Liver (tissue), 10 donors: ENCODE measurements at places on chromosomes 7 and 10.

- no peak for DNase-seq
These were observed 10.2 kb downstream of the ZDHHC16 start for GRCh38 chr10:97456034-97456685.

GRCh38 chr7:80154656-80155333 lies 20.2 kb downstream of the GNAI1 start:
- DNase-seq = no peak

DNA sequence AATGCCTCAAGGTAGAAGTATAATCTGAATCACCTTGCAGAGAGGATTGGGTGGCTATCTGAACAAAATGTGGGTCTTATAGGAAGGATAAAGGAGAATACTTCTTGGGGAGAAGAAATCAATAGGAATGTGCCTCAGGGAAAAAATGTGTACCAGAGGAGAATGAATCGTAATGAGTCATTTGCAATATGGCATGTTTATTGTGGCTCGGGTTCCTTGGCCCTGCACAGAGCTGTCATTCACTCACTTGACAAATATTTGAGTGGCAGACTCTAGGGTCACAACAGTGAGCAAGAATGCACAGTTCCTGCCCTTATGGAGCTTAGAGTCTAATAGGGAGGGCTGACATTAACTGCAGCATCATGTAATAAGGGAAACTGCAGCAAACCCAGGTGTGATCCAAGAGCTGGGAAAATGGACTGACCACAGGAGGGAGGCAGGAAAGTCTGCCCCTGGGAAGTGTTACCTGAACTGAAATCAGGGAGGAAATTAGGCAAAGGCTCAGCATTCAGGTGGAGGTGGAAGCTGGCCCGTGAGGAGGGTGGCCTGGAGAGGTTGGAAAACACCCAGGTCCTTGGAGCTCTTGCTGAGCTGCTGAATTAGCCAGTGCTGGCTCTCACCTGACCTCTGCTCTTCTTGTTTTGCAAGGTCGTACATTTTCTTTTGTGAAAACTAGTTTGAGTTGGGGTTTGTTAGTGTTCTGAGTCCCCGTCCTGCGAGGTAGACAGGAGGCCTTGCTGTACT lies 203.9 kb downstream of the FRMD4A start:
- no peak for DNase-seq

DNA sequence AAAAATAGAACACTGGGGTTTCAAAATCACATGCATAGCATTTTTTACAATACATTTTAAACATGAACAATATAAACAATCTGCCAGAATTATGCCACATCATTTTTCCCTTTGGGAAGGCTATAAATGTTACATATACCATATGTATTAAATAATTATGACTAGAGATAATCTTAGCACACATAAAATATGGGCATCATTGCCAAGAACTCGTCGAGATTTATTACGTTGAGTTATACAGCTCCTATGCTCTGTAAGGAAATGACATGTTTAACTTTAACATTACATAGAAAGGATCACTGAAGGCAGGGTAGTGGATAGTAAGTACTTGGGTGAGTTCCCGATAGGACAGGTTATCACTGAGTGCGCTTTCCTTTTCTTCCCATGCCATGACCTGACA lies 267.8 kb downstream of the PARD3 start:
- no peak for DNase-seq

DNA sequence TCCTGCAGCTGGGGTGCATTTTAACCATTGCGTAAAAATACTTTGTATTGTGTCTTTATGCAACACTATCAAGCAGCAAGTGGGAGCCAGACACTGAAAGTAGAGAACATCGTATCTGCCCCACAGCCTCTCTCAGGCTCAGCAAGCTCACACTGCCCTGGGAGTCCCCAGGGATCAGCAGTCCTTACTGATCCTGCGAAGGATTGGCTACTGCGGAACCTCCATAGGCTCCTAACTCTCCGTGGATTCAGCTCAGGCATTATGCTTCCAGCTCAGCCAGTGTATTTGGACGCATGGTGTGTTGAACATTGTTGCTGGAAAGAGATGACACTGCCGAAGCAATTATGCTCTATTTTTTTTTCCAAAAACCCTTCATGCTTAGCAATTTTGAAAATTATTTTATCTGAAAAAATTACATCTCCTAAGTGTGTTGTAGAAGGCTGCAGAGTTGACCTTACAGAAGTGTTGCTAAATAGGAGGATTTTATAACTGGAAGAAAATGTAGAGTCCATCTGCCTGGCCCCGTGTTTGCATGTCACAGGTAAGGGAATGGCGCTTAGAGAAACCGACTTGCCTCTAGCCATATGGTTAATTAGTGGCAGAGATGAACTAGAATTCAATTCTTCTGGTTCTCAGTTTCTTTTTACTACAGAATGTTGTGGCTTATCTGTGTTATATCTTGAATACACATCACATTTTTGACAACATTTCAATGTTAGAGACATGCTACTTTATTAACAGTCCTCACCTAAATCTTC lies 276.4 kb upstream of the COBL start:
- no peak for DNase-seq
